Fibroblast of mammary gland (primary cell): ENCODE measurements at places on chromosomes 16 and 17.

DNA sequence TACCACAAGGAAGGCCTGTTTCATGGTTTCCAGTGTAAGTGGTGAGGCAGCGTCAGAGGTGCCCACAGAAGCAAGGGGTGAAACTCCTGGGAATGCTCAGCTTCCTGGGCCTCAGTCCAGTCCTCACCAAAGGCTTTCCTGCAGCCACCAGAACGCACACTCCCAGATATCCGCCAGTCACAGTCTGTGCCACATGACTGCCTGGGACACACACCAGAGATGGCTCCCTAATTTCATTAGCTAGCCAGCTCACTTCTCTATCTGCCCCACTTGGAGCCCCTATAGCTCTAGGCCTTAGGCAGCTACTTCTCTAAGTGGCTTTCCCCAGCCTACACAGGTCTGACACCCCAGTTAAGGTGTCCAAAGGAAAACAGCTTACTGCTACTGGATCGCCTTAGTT is 77.0 kb downstream of the CYTH1 start:
- DNase-seq, result no peak

GRCh38 chr16:87320510-87321227 is 3.5 kb upstream of the C16orf95 start:
- no peak for DNase-seq

DNA sequence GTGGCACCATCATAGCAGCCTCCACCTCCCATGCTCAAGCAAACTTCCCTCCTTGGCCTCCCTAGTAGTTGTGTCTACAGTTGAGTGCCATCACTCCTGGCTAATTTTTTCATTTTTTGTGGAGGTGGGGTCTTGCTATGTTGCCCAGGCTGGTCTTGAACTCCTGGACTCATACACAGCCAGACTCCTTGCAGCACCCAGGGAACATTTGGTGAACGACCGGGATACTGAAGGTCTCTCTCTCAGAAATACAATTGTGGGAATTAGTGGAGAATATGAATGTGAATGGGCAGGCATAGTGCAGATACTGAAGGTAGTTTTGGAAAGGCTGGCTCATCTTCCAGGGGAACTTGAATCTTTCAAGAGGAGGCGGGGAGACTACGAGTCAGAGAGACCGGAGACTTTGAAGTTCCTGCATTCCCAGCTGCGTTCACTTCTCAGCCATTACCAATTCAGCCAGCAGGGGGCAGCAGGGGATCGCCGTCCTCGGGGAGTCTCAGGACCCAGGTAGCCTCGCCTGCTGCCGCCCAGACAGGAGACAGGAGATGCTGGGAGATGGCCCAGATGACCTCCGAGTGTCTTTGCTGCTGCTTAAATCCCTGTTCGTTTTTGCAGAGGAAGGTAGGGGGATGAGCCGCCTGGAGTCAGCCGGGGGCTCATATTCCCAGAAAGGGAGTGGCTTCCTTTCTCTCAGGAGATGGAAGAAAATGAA is 68.6 kb downstream of the HAPSTR1 start:
- DNase-seq, result peak; percentile 62

DNA sequence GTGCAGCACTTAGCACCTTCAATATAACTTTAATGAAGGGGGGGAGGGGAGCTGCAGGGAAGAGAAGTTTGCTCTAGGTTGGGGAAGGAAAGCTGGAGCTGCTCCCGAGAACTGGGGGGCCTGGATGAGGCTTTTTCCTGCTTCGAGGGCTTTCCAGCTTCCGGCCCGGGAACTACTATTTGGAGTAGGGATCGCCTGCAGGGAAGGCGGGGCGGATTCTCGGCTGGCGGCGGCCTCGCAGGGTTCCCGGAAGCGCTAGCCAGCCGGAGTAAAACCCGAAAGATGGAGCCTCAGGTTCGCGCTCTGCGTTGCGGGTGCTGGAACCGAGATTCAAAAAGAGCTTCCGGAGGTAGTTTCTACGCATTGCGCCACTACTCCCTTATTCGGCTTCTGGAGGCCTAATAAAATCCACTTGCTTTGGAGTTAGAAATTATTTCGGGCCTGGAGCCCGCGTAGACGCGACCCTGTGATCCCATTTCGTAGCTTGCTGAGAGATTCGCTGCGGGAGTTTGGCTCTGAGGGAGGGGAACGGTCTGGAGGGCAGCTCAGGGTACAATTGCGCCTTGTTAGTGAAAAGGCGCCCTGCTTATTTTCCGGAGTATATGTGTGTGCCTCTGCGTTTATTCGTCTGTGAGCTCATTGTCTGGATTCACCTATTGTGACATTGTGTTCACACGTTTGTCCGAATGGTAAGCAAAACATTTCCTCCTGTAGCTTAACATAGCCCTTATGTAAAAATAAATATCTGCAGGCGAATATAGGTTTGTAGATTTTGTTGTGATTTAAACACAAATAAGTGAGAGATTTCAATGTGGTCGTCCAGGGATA is 652 bp downstream of the PRAC2 start:
- DNase-seq, result no peak

- peak; percentile 87 for DNase-seq
Measured at GRCh38 chr16:70735141-70735979, 49.5 kb upstream of the MTSS2 start.

GRCh38 chr16:10880594-10881452 is 3.8 kb downstream of the CIITA start:
- no peak for DNase-seq

GRCh38 chr17:31497431-31497830 is 106.0 kb downstream of the RAB11FIP4 start:
- DNase-seq, result no peak

DNA sequence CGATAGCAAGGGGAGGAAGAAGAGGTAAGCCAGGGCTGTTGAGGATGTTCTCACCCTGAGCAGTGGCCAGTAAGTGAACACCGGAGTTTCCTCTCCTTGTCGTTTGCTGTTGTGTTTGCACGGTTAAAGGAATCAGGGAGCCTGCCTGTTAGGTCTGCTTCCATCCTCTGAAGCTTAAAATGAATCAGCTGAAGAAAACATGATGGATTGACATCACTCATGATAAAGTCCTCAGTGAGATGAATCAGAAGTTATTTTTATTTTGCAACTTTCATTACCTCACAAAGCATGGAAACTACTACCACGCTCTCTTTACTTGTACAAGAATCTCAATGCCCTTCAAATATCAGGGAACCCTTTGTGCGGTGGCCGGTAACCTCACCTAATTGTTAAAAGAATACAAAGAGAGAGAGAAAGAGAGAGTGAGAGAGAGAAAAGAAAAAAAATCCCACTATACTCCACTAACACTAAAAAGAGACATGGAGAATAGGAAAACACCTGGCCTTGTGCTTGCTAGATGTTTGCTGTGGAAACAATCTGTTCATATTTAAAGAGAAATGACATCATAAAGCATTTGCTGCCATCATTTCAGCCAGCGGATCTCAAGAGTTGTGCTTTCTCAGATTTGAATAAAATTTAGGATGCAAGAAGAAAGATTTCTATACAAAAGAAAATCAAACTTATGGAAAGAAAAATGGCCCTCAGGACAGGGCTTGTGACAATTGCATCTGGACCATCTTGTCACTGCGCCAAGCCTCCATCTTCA is 441.6 kb upstream of the SALL1 start:
- peak; percentile 21 for DNase-seq

DNA sequence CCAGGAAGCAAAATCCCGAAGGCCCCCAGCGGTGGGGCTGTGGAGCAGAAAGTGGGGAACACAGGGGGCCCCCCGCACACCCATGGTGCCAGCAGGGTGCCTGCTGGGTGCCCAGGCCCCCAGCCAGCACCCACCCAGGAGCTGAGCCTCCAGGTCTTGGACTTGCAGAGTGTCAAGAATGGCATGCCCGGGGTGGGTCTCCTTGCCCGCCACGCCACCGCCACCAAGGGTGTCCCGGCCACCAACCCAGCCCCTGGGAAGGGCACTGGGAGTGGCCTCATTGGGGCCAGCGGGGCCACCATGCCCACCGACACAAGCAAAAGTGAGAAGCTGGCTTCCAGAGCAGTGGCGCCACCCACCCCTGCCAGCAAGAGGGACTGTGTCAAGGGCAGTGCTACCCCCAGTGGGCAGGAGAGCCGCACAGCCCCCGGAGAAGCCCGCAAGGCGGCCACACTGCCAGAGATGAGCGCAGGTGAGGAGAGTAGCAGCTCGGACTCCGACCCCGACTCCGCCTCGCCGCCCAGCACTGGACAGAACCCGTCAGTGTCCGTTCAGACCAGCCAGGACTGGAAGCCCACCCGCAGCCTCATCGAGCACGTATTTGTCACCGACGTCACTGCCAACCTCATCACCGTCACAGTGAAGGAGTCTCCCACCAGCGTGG is 6.5 kb downstream of the CBX2 start:
- no peak for DNase-seq

- DNase-seq, result no peak
Measured at GRCh38 chr17:63716426-63716825, 16.5 kb upstream of the LIMD2 start.

DNA sequence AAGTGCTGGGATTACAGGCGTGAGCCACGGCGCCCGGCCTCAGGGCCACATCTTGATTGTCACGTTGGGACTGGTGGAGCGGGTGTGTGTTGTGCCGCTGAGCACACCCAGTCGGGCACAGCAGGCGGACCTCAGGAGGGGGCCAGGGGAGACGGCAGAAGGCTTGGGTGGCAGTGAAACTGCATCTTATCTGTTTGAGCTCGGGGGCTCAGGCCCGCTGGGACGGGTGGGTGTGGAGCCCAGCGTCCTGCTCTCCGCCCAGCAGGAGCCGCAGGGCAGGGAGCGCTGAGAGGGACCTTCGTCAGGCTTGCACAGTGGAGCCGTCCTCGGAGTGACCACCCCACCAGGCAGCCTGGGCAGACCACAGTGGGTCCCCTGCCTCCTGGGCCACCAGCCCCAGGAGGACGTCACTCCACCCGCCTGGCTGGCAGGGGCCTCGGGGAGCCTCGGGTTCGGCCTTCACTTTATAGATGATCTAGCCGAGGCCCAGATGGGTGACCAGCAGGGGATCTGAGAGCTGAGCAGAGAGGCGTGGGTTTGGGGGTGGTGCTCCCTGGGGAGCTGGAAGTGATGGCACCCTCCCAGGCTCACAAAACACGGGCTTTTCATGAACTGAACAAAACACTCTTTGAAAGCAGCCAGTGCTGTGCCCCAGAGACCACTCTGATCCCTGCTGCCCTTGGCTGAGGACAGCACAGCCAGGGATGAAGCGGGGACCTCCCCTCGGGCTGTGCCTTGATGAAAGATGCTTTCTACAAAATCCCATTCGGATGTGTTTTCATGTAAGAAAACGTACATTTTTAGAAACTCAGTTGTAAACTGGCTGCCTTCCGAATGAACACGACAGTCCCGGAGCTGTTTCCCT is 181.1 kb downstream of the SEC14L1 start:
- no peak for DNase-seq

- DNase-seq, result no peak
Measured at GRCh38 chr17:27646232-27646631, 15.2 kb downstream of the LGALS9 start.

DNA sequence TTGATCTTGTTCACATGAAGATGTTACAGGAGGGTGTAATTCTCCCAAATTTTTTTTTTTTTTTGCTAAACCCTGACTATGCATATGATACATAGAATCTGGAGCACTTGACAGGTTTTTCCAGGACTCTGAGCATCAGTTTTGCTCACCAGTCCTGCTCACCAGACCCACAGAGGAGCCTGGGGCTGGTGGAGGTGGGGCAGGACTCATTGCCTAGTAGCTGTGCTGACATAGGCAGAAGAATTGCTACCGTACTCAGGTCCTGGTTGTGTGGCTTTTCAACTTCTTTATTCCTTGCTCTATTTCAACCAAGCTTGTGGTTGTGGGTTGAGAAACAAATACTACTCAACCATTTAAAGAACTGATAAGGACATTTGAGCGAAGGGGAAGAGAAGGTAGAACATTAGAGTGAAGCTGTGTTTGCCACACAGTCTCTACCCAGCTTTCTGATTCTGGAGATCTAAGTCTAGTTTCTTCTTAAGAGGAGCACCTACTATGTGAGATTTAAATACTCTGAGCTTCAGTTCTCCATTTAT is 212.4 kb downstream of the UTP18 start:
- DNase-seq, result no peak

DNA sequence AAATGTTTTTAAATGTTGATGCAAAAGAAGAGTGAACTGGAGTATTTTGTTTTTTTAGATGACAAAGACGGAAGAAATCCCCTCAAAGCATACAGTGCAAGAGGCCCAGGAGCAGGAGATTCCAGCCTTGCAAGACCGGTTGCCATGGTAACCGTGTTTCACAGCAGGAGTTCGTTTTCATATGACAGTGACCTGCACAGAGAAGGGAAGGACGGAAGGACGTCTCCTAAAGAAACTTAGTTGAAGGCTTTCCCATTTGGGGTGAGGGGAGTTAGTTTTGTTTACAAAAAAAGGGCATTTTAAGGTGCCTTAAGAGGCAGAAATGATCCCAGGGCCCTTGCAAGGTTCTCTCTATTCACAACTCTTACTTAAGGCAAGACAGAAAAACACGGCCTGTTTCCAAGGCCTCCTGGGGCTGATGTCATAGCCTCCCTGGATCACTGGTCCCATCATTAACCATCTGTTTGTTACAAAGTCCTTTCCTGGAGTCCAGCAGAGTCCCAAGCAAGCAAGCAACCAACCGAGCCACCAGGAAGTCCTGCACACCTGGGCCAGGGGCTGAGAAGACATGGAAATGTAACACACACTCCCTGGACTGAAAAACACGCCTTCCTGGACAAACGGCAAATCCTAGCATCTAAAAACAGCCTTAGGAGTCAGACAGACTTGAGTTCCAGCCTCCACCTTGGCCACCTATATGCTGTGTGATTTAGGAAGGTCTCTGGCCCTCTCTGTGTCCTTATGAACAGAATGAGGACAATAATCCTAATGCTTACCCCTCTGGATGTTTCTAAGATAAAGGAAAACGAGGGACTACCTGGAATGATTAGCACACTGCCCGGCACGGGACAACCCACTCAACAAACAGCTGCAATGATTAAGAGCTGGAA is 30.3 kb upstream of the RPH3AL start:
- DNase-seq, result no peak

GRCh38 chr16:17885659-17886207 is 415.0 kb upstream of the XYLT1 start:
- DNase-seq, result peak; percentile 6
